Stimulated activated CD4-positive, alpha-beta T cell treated with anti-CD3 and anti-CD28 coated beads, Interleukin-2, amount 100 ng/mL, for 24 hours (primary cell): ENCODE measurements at places on chromosomes 12 and 14.

GRCh38 chr14:98219638-98220037 is 1052.4 kb downstream of the BCL11B start:
- no peak for DNase-seq

- no peak for DNase-seq
Measured at GRCh38 chr12:56520048-56520447, 1.6 kb upstream of the RBMS2 start.

DNA sequence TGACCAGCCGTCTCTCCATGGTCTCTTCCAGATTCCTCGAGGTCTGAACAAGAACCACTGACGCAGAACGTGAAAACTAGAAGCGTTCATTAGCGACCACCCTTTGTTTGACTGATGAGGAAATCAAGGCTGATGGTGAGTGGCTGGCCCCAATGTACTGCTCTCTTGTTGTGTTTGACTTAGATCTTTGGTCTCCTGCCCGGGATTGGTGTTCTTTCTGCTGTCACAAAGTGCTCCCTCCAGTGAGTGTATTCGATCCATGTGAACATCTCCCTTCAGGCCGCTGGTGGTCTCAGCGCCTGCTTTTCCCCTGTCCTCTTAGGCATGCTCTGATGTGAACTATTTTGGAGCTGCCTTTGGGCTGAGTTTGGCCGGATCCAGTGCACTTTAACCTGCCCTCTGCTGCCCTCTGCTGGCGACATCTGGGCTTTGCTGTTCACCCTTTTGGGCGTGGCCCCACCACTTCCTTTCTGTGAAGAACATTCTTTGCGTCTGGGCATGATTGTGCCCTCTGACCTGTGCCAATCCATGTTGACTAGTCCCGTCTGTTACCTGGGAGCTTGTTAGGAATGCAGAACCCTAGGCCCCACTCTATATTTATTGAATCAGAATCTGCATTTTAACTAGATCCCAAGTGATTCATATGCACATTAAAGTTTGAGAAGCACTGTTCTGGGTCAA is 279.1 kb downstream of the TTC6 start:
- peak; percentile 84 for DNase-seq

- no peak for DNase-seq
Measured at GRCh38 chr12:132423251-132423819, 66.6 kb upstream of the FBRSL1 start.

- no peak for DNase-seq
Measured at GRCh38 chr14:28744126-28744525, 22.5 kb upstream of the FOXG1 start.

GRCh38 chr12:4421590-4422031 is 24.0 kb downstream of the FGF6 start:
- peak; percentile 5 for DNase-seq

GRCh38 chr12:42130672-42131402 is 13.8 kb downstream of the GXYLT1 start:
- DNase-seq = no peak

- DNase-seq = peak; percentile 61
Measured at GRCh38 chr14:104977681-104978653, at the start of gene AHNAK2. Gene AHNAK2 (minus strand): TSS chr14:104978374. CDS start chr14:104978237, 137 bp downstream.

DNA sequence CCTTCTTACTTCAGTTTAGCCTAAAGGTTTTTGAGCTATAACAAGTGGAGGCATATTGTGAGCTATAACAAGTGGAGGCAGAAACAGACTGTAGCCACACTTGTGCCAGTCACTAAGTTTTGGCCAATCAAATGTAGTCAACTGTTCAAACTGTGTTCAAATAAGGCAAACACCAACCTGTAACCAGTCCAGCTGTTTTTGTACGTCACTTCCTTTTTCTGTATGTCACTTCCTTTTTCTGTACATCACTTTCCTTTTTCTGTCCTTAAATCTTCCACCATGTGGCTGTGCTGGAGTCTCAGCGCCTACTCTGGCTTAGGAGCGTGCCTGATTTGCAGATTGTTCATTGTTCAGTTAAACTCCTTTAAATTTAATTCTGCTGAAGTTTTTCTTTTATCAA is 79.7 kb downstream of the FUT8 start:
- DNase-seq = no peak

GRCh38 chr12:271161-271560 is 8.5 kb upstream of the SLC6A13 start:
- DNase-seq = no peak

DNA sequence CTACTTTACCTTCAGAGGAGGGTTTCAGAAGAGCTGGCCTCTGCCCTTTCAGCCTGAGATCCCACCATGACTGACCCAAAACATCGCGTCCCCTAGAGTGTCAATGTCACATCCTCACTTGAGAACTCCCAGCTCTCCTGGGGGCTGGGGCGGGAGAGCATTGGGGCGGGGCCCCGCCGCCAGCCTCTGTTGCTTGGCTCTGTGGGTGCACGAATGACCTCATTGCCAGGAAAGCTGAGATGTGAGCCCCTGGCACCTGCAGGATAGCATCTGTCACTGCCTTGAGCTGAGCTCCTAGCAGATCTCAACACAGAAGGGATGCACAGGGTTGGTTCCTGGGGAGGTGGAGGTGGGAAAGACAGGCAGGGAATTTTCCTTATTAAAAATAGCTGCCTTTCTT is 20.6 kb upstream of the MYL2 start:
- DNase-seq = no peak

DNA sequence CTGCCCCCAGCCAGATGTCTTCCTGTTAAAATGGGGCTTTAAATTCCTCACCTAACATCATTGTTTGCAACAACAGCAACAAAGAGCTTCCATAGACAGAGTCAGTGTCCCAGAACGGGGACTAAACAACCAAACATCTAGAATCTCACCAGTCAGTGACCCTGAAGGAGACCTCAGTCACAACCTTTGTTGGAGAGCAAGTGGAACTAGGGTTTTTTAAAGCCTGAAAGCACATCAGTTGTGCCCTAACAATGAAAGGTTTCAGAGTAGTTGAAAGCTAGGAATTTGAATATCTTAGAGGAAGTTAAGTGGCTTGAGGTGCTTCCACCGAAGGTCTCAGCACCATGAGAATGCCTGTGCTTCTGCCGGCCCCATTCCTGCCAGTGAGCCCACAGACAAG is 5.0 kb upstream of the ALDH2 start:
- no peak for DNase-seq

DNA sequence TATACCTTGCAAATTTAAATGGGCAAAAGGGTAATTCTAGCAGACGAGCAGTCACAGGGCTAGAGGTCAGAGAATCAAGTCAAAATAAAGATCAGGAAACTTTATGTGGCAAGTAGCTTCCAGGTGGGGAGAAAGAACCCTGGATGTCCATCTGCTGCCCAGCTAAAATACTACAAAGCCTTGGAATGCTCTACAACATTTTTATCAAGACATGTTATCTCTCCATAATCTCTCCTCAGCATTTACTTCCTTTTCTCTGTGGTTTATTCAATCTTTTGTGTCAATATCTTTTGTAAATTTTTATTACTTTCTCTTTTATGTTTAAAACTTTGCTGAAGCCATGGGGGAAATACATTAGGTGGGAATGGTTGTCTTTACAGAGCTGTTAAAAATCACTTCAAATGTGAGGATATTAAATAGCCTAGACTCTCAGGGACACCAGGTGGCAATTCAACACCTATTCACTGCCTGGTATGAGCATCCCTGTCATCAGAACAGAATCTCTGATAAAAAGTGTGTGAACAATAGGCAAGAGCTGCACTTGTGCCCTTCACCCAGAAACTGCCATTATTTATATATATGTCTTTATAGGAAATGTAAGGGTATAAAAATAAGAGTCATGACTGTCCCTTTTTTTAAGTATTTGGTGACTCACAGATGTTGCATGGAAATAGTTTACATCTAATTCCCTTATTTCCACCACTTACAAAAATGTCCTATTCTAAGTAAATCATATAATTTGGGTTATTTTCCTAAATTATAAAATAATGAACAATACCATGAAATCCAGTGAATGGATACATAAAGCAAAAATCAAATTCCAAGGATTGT is 152.9 kb downstream of the EPS8 start:
- no peak for DNase-seq

DNA sequence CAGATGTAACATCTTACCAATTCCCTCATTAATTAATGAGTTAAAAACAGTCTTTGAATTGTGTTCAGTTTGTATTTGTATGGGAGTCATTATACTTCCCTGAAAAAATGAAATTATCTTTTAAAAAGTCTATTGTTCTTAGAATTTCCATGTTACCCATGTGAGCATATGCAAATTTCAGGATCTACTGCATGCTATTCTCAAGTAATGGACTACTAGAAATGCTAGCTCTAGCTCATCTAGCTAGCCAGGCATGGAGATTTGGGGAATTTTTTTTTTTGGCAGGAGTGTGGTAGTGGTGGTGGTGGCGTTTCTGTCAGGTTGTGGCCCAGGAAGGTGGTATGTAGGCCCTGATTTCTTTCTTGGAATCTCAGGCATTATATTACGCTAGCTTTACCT is 218.4 kb downstream of the AEBP2 start:
- DNase-seq = no peak

DNA sequence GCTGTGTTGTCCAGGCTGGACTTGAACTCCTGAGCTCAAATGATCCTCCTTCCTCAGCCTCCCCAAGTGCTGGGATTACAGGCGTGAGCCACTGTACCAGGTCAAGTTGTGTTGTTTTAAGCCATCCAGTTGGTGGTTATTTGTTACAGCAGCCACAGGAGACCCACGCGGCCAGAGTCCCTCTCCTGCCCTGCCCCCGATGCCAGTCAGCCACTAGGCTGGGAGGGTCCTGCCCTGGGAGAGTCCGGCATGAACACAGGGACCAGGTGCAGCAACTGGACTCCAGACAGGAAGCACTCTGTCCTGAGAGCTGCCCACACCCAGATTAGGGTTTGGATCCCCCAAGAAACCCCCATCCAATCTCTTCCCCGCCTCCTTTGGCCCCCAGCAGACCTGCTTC is 44.1 kb upstream of the FZD10 start:
- DNase-seq = no peak

- no peak for DNase-seq
Measured at GRCh38 chr14:54200726-54201125, 196.1 kb upstream of the CDKN3 start.

- DNase-seq = no peak
Measured at GRCh38 chr12:96197503-96198272, 3.5 kb downstream of the ELK3 start.

GRCh38 chr12:32988982-32989381 is 92.4 kb upstream of the PKP2 start:
- DNase-seq = no peak

DNA sequence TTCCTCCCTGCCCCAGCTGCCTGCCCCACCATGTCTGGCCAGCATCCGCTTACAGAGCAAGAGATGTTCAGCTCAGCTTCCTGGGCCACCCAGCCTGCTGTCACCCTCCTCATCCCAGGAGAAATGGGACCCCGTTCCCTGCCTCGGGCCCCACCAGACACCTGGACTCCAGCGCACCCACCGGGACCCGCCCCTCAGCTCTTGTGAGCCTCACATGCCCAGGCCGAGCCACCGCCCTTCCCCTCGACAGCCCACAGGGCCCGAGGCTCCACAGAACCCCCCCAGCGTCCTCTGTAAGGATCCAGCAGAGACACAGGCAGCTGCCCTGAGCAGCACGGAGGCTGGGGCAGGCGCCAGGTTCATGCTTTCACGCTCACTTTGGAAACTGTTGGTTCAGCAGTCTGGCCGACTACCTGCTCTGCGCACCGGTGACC is 18.4 kb upstream of the C14orf180 start:
- no peak for DNase-seq

GRCh38 chr12:9961106-9961505 is 10.1 kb upstream of the CLEC12A start:
- no peak for DNase-seq

DNA sequence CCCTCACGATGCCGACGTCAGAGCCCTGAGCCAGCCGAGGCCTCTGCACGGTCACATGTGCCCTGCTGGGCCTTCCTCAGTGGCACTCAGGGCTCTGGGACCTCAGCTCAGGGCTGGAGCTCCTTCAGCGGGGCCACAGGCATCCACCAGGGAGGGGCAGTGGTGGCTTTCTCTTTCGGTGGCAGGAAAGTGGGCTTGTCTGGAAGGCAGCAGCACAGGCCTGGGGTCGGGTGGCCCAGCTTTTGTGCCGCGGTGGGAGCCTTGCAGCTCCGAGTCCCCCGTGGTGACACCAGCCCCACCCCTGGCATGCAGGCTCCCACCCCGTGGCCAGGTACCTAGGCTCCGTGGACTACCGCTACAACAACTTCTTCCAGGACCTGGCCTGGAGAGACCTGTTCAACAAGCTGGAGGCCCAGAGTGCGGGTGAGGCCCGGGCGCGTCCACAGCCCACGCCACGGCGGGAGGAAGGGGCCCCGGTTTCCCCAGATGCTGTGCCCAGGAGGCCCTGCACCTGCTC is 14.2 kb upstream of the TEX22 start:
- no peak for DNase-seq
